Upper lobe of left lung (tissue), 6 donors: ENCODE measurements at places on chromosomes 5 and 9. TPM values are rescaled to one million over a fixed set of nuclear protein-coding genes. Genes with fewer than 3 reads are reported as not detected.

- no peaks in the 10 kb centered on the region for H3K4me1 ChIP-seq
- H3K27me3 ChIP-seq, result no peaks in the 10 kb centered on the region
- H3K4me3 ChIP-seq, result no peak overlapping the region
- H3K36me3 ChIP-seq, result no peaks in the 10 kb centered on the region
- H3K27ac ChIP-seq, result no peak overlapping the region
- no peak for DNase-seq
These were observed 379.4 kb downstream of the SEMA5A start for GRCh38 chr5:9166202-9167112.

DNA sequence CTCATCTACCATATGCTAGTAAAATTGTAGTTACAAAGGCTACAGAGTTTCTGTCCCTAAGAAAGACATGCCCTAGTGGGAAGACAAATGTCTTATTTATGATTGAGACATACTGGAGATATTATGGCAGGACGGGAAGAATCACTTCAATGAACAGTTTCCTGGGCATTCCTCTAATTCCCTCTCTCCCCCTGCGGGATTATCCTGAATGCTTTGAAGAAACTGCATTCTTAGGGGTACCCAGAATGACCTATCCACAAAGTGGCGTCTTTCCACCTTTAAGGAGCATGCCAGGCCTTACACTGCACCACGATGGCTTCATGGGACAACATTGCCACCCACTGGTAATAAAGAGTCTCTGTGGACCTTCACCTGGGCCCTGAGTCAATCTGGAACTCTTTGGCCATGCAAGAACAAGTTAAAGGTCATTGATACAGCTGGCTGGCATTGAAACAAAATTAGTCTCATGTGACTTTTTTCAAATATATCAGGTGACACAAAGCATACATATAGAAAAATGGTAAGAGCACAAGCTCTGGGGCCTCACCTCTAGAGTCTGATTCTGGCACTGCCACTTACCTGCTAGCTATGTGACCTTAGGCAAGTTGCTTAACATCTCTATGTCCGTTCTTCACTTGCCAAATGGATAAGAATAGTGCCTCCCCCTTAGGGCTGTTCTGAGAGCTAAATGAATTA, 32.0 kb downstream of the ANKRD55 start:
- no peak overlapping the region for H3K4me3 ChIP-seq
- H3K36me3 ChIP-seq, result no peaks in the 10 kb centered on the region
- no peak for DNase-seq
- no peaks in the 10 kb centered on the region for H3K27me3 ChIP-seq

DNA sequence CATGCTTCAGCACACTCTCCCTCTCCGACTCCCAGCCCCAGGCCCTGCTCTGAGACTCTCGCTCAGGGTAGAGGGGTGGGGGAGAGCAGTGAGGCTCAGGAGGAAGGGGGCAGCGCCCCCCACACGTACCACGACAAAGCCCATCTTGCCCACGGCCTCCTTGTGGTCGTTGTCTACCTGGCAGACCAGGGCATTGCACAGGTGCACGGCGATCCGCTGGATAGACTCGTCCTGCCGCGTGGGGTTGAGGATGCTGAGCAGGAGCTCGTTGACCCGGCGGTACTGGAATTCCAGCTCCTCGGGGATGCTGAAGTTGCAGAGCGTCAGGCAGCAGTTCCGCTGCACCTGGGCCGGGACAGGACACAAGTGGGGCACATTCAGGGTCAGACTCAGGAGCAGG, 18.5 kb upstream of the ZDHHC12 start:
- no peaks in the 10 kb centered on the region for H3K4me1 ChIP-seq
- H3K27me3 ChIP-seq, result no peaks in the 10 kb centered on the region
- no peak for DNase-seq
- H3K27ac ChIP-seq, result no peak overlapping the region
- H3K36me3 ChIP-seq, result peaks cover 17% of the 10 kb centered on the region
- no peak overlapping the region for H3K4me3 ChIP-seq

The PCDHGB3 gene
- 6.3 TPM for total RNA-seq

- H3K27ac ChIP-seq, result no peak overlapping the region
- DNase-seq, result no peak
- peaks cover 45% of the 10 kb centered on the region for H3K36me3 ChIP-seq
- H3K4me1 ChIP-seq, result no peaks in the 10 kb centered on the region
These were observed 60.9 kb downstream of the CNTRL start for GRCh38 chr9:121135642-121136041.

- H3K4me3 ChIP-seq, result no peak overlapping the region
- H3K36me3 ChIP-seq, result no peaks in the 10 kb centered on the region
- no peak for DNase-seq
- H3K4me1 ChIP-seq, result peaks cover 15% of the 10 kb centered on the region
- H3K27ac ChIP-seq, result no peak overlapping the region
These were observed 9.5 kb upstream of the HAND1 start for GRCh38 chr5:154487541-154487940.
